NCI-H1436 (cell line): ENCODE measurements at places on chromosomes 2 and 18.

DNA sequence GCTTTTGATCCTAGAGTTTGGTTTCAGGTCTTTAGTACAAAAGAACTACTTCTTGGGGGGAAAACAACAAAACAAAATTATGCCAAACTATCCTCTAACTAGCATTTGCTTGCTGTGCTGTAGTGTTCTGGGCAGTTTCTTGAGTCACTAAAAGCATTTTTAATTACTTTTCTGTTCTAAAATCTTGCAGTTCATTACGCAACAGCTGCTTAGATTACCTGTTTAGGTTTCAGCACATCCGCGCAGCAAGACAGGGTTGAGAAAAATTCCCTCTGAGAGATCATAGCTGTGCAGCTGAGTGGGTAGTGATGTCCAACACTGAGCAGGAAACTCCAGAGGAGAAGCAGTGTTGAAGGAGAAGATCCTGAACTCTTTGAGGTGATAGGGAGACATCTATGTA is 9.0 kb downstream of the DAW1 start:
- DNase-seq = no peak

DNA sequence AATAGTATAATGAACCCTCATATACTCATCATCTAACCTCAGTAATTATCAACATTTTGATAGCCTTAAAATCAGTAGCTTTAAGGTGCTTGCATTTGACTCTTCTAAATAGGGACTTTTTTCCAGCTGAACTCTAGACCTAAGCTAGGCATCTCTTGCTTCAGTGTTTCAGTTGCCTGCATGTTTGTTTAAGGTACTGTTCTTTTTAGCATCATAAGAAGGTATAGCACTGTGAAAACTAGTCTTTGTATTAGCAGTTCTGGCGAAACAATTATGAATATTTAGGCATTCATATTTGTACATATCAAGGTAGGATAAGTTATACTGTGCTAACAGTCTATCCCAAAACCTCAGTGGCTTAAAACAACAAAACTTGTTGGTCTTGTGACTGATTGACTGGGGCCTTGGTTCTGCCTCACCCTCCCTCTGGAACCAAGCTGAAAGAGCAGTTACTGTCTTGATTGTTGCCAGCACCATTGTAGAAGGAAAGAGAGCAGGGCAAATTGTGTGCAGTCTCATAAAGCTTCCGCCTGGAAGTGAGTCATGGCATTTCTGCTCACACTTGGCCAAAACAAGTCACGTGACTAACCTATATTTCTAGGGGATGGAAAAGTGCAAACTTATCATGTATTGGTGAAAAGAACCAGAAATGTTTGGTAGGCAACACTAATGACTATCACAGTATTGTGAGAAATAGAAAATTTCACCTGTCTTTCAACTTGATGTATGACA is 24.3 kb downstream of the GALNT1 start:
- DNase-seq = no peak

DNA sequence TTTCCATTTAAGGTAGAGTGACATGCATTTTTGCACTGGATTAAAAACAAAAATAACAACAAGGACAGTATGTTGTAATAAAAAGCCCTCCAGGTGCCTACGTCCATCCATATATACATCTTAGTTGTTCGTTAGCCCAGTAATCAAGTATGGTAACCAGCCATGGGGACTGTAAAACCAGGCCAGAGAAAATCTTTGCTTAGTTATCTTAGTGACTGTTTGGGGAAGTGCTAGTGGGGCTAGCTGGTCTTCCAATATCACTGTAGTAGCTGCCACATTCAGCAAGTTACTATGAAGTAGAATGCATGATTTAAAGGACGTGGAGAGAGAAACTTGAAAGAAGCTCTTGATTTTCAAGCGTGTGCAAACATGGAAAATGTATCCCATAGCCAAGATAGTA is 95.9 kb upstream of the STON1 start:
- DNase-seq = no peak

GRCh38 chr2:98445683-98446581 is 1.3 kb downstream of the INPP4A start:
- no peak for DNase-seq

DNA sequence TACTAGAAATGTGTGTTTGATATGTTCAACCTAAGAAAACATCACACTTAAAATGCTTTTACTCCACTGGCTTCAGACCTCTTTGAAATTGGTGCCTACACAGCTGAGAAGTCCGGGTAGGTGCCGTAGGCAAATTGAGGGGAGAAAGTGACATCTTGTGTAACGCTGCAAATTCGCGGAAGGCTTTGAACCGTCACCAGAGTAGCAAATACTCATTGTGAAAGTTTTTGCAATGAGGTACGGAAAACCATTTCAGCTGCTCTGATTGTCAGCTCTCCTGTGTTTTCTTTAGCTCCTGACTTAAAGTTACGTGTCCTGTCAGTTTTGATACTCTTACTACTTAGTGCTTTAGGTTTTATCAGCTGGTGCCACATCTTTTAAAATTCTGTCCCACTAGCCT is 224.5 kb downstream of the FAM210A start:
- no peak for DNase-seq

DNA sequence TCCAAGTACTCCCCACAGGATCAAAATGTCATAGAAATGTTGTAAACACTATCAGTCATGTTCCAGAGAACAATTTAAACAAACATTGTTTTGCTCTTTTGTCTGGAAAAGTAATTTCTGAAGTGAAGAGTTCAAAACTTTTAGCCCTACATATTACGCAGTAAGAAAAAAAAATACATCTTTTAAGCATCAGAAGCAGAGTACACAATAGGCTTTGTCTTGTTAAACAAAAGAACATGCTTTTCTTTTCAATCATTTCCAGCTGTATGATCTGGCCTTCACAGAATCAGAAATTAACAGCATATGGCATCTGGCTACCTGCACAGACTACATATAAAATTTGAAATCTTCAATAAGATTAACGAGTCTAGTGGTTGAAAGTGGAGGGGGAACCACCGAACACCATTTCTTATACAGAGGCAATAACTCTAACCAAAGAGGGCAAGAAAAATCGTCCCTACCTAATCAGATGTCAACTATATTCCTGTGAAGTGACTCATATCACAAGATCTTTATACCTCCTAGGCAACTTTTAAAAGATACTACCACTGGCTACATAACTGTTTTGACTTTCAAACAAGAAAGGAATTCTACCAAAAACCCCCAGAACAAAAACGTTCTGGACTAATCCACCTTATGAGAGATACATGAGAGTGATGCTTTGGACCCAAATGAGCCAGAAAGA is 149.3 kb downstream of the EXOC6B start:
- DNase-seq = no peak

GRCh38 chr18:48832938-48833700 is 117.6 kb downstream of the SMAD7 start:
- no peak for DNase-seq

DNA sequence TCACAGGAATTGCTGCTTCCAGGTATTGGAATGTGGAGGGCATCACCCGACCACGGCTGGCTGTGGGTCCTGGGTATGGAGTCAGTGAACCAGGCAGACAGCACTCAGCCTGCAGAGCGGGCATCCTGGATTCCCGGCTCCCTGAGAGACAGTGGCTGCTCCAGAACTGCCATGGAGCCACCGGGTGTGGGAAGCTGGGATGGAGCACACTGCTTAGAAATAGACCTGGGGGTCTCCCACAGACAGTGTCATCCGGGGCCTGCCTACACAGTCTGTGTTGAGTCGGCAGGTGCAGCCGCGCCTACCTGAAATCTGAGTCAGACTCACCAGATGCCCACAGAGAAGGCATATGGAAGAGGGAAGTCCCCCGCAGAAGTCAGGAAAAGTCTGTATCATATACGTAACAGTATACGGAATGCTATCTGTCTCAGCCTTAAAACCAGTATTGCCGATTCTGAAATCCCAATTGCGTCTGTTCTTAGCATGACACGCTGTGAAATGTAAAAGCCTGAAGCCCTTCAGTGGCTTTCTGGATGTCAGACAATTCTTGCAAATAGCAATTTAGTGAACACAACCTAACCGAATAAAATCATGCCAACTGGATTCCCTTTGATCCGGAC is 509.7 kb upstream of the MYT1L start:
- DNase-seq = no peak

- no peak for DNase-seq
Measured at GRCh38 chr2:144526831-144527230, 6.9 kb upstream of the ZEB2 start.

GRCh38 chr2:238114851-238115660 is 14.9 kb downstream of the ESPNL start:
- DNase-seq = no peak

GRCh38 chr2:3279236-3279960 is 98.2 kb downstream of the EIPR1 start:
- DNase-seq = no peak

DNA sequence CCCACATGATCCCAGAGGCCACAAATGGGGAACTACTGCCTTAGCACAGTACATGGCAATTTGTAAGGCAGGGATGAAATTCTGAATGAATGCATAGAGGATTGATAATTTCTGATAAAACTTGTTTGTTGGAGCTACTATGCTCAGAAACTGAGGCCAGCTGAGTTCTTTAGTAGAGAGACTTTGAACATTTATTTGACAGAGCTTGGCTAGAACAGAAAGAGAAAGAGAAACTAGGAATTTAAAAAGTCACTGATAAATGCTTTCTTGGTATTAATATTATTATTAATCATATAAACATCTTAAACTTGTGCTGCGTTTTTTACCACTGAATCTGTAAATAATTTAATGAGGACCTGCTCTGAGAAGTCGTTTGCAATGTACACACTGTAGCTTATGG is 923.7 kb upstream of the CNTNAP5 start:
- DNase-seq = no peak

DNA sequence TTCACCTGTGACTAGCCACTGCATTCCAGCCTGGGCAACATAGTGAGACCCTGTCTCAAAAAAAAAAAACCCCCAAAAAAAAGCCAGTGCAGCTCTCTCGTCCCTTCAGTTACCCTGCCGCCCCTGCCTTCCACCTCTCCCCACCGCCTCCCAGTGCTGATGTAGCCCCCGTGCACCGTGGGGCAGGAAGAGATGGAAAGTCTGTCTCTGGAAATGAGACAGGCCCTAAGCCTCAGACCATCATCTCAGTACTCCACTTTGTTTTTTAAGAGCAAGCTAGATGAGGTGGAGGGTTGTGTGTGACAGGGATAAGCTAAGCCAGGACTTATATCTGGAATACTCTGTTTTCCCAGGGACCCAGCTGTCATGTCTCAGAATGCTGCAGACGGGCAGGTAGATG is 32.0 kb downstream of the MERTK start:
- DNase-seq = no peak

DNA sequence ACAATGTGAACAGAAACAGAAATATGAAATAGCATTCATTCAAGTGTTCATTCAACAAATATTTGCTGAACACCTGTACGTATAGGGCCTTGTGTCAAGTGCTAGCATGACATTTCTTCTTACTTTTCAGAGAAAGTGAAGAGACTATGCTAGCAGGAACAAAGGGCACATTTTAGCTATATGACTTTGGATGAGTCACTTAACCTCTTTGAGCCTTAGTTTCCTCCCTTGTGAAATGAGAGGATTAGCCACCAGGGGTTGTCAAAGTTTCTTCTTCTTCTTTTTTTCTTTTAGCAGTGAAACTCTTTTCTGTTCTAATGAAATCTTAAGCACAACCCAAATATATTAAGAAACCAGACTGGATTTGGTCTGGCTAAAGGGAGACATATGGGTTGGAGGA is 53.1 kb downstream of the FIGN start:
- no peak for DNase-seq

DNA sequence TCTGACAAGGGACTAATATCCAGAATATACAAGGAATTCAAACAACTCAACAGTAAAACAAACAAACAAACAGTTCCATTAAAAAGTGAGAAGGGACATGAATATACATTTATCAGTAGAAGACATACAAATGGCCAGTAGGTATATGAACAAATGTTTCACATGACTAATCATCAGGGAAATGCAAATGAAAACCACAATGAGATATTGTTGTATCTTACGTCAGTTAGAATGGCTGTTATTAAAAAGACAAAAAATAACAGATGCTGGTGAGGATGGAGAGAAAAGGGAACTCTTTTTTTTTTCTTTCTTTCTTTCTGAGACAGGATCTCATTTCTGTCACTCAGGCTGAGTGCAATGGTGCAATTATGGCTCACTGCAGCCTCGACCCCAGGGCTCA is 175.5 kb downstream of the CAMKMT start:
- DNase-seq = no peak

DNA sequence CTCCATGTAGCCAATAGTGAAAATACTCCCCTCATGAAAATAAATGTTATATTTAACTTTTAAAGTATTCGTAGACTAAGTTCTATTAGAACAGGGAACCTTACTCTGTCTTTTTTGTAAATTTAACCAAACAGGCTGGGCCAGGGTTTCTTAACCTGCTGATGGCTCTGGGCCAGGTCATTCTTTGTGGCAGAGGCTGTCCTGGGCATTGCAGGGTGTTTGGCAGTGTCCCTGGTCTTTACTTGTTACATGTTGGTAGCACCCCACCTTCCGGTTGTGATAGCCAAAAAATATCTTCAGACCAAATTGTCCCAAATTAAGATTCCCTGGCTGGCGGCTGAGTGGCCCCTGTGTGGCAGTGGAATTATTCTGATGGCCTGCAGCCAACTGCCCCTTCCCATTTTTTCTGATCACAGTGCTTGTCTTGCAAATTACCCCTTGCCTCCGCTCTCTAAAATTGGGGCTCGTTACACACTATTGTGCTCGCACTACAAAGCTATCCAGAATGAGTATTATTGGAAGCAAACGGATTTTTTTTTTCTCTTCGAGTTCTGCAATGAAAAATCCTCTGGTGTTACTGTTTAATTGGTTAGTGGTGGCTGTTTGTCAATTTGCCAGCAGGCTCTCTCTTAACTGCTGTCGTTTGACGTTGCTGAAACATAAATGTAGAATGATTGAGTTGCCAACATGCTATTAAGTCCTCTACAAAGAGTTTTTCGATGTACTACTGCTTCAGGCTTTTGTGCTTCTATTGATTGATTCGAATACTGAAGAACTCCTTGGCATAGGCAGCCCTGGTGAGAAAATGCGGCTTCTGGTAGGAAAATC is 216.9 kb downstream of the SH3RF3 start:
- DNase-seq = no peak

- DNase-seq = no peak
Measured at GRCh38 chr2:138536302-138536701, 34.7 kb downstream of the SPOPL start.

DNA sequence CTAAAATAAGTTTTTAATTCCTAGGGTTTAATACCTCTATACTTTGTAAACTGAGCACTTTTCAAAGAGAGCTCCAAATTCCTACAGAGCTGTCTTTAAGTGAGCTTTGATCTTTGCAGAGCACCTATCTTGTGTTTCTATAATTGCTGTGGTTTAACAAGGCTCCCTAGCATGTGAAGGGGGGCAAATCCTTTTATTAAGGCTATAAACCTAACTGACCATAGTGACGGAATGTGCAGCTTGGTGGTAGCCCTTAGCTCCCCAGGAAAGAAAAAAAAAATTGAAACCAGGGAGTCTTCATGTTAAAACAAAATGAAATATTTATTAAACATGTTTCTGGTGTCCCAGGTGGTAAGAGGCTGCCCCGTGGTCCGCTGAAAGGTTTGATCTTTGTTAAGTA is 78.6 kb upstream of the ETAA1 start:
- no peak for DNase-seq

- DNase-seq = no peak
Measured at GRCh38 chr18:31230495-31230894, 67.8 kb upstream of the DSC1 start.

- no peak for DNase-seq
Measured at GRCh38 chr2:224807153-224807964, 91.2 kb upstream of the CCDC195 start.
